Natural killer cell (primary cell): ENCODE measurements at places on chromosomes 5 and 9. TPM values are rescaled to one million over a fixed set of nuclear protein-coding genes. Genes with fewer than 3 reads are reported as not detected.

- no peak for DNase-seq
Measured at GRCh38 chr5:168300326-168301182, 9.1 kb downstream of the WWC1 start.

Gene AK8
- 0.18 TPM for total RNA-seq

Gene UBLCP1
- 37.9 TPM for total RNA-seq

Gene C5orf58
- total RNA-seq: not detected

Gene FUT7
- 0.99 TPM for total RNA-seq

DNA sequence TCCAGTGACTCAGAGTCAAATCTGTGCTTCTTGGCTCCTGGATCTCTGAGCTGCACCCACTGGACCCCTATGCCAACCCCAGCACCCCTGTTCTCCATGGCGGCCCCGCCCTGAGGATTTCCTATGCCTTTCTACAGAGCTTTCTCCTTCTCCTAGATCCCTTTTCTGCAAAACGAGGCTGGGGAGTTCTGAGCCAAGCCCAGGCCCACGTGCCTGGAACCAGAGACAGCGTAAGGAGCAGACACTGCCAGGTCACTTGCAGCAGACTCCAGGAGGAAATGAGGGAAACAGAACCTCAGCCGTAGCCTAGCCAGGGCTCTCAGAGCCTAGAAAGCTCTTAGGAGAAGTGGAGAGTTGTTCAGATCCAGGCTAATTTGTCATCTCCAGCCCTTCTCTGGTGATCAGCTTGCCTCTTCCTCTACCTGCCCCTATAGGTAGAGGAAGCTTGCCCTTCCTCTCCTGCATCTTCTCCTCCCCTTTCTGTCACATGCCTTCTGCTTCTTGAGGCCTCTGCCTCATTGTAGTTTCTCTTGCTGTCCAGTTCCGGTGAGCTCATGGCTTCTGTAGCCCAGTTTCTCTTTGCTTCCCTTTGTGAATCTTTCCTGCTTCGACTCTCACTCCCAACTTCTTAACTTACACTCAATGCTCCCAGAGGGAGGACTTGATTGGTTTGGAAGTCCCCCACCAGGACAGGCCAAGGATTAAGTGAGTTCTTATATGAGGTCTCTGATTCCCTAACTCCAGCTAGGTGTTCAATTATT lies 163.4 kb downstream of the RGS3 start:
- DNase-seq: no peak

DNA sequence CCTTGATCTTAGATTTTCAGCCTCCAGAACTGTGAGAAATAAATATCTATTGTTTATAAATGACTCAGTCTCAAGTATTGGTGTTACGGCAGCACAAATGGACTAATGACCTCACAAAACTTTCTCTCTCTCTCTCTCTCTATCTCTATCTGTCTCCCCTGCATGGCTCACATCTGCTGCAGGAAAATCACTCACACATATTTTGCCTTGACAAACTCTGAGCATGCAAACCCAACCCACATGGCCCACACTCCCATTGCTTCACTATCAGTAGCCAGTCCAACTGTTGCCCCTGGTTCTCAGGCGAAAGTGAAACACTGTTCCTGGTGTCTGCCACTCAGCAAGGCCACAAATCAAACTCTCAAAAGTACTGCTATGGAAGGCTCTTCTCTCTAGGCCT lies 66.4 kb upstream of the PIK3R1 start:
- DNase-seq: no peak

Gene FGF10
- total RNA-seq: not detected

GRCh38 chr9:92650839-92651621 lies 18.9 kb downstream of the IPPK start:
- no peak for DNase-seq

- DNase-seq: no peak
Measured at GRCh38 chr5:947626-948471, 55.2 kb downstream of the TRIP13 start.

DNA sequence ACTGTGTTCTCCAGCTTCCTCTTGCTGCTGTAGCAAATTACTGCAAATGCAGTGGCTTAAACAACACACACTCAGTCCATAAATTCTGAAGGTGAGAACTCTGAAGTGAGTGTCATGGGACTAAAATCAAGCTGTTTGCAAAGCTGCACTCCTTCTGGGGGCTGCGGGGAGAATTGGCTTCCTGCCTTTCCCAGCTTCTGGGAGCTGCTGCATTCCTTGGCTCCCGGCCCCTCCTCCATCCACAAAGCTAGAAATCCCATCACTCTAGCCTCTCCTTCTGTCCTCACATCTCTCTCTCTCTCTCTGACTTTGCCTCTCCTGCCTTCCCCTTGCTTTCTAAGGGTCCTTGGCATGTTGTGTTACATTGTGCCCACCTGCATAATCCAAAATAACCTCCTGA lies 14.2 kb upstream of the MED10 start:
- DNase-seq: no peak

GRCh38 chr9:36158917-36159316 lies 10.3 kb upstream of the CCIN start:
- DNase-seq: no peak

Gene SLC46A2
- total RNA-seq: 0.64 TPM

- no peak for DNase-seq
Measured at GRCh38 chr5:154345255-154345952, 100.4 kb upstream of the SAP30L start.

GRCh38 chr9:88179062-88179521 lies 40.8 kb upstream of the SPATA31C2 start:
- DNase-seq: peak; percentile 49
